CD4-positive, alpha-beta T cell treated with Interleukin-1 beta for 1 hour (primary cell): ENCODE measurements at places on chromosomes 2 and 18.

DNA sequence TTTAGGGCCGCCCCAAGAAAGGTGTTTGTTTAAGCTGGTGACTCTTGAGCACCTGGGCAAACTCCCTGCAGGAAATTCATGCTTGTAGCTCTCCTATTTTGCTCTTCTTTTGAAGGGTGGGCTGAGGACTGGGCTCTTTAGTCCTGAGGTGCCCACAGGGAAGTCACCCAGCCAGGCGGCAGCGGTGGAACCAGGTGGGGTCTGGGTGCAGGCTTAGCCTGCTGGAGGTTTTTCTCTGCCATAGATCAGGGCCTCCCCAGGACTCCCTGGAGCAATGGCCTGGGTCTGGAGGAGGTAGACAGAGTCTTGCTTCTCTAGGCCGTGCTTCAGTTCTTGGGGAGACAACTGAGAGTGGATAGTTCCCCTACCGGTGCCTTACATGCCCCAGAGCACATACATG, 99.9 kb downstream of the CLIP4 start:
- no peak for DNase-seq

GRCh38 chr2:109266998-109267854, 138.2 kb downstream of the SH3RF3 start:
- DNase-seq, result peak; percentile 17

GRCh38 chr2:176851889-176852483, 360.6 kb upstream of the HNRNPA3 start:
- no peak for DNase-seq

- no peak for DNase-seq
These were observed 408.7 kb downstream of the PIK3C3 start for GRCh38 chr18:42363446-42364441.

DNA sequence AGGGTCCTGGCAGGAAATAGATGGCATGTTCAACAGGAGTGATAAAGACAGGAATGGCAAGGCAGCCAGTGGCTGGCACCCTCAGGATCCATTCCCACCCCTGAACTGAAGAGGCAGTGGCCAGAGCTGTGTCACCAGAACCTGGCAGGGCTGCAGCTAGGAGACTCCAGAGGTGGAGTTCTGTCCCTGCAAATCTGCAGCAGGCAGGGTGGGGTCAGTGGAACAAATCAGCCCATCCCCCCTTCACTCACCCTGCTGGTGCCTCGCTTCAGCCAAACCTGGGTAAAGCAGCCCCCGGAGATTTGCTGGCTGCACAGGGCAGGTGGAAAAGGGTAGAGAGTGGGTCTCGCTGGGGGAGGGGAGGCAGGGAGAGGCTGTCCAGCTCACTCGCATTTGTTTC, 12.7 kb downstream of the INPP5D start:
- DNase-seq, result no peak

DNA sequence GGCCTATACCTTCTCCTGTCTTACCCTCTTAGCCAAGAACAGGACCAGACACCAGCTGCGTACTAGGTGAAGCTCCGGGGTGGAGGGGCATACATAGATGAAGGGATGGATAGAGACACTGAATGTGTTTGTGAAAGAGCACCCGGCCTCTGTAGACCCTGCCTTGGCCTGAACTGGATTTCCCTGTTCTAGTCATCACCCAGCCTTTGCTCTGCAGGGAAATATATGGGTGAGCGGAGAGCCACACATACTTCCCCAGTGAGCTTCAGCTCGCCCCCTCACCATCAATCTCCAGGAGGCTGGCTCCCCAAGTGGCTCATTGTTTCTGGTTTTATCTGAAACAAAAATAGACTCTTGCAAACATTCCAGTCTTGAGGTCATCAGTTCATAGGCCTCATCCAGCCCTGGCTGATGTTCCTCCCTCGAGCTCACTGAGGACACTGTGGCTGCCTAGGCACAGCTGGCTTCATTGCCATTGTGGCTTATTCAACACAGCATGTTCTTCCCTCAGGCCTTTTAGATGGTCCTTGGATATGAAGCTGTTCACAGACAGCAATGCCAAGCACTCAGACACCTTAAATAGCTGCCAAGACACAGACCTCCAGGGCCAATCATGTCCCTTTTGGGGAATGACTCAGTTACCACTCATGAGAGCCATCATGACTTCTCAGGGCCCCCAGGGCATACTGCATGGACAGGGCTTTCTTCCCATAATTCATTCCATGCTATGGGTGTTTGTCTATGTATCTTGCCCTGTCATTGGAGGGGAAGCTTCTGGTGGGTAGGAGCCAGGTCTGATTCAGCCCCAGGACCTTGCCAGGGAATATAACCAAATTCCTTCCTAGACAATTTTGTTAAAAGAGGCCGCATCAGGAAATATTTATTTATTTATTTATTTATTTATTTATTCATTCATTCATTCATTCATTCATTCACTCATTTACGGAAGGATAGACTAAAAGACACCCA, 82.4 kb downstream of the TTC32 start:
- no peak for DNase-seq

DNA sequence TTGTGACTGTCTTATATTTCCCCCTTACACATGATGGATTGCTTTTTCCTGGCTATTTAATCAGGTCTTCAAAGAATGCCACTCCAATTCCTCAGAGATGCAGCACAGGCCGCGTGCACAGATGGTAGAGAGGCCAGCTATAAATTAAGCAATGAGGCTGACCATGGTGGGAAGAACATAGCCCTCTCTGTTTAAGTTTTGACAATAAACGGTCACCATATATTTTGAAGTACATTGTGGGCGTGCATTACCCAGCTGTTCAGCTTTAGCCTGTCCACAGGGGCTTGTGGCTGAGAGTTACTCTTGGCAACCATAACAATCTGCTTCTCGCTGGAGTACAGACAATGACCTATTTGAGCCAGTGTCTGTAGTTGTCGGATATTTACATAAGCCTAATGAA, 730.8 kb downstream of the DCC start:
- no peak for DNase-seq

- no peak for DNase-seq
These were observed 42.3 kb downstream of the GULP1 start for GRCh38 chr2:188333751-188334524.

DNA sequence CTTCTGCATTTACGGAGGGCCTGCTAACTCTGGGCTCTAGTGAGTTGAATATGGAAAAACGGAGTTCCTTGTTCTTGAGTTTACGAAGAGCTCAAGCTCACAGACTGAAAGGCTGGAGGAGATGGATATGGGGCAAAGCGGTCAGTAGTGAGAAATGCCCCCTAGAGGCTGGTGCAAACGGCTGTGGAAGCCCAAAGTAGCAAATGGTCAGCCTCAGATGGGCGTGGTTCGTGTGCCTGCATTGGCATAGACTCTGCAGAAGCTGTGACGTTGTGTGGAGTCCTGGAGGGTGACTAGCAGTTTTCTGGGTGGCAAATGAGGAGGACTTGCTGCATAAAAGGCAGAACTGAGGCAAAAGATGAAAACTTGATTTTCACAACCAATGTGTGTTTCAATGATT, 93.6 kb upstream of the TWIST2 start:
- no peak for DNase-seq

DNA sequence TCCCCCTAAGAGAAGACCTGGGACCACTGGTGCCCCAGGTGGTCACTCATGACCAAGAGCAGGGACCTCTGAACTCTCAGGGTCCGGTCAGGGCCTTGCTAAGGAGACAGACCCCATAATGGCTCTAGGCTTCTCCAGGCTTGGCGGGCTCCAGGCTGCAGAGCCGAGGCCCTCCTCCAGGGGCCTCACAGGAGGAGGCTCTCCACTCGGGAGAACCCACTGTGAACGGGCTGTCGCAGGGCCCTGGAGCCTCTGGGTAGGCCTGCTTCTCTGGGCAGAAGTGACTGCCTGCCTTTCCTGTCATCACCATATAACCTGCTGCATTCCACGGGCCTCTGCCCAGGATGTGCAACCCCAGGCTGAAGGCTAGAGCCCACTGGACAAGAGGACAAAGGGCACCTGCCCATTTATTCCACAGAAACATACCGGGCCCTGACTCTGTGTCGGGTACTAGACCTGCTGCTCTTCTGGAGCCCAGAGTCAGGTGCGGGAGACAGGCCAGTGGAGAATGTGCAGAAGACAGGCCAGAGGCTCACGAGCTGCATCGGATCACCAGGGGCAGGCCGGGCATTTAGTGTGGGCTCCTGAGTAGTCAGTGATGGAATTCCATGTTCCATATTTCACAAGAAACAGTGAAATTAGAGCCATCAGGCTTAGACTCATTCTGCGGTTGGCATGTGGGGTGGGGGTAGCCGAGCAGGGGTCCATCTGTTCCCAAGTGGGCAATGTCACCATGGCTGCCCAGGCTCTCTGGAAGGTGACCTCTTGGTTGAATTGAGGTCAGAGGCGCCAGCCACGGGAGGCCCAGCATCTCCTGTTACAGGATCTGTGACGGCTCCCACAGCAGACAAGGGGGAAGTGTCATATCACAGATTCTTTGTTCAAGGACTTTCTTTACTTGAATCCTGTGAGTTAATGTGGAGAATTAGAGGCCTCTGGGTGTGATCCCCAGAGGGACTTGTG, 220.8 kb downstream of the SH3RF3 start:
- DNase-seq, result no peak

- DNase-seq, result no peak
These were observed 35.4 kb upstream of the REEP1 start for GRCh38 chr2:86372641-86373502.

DNA sequence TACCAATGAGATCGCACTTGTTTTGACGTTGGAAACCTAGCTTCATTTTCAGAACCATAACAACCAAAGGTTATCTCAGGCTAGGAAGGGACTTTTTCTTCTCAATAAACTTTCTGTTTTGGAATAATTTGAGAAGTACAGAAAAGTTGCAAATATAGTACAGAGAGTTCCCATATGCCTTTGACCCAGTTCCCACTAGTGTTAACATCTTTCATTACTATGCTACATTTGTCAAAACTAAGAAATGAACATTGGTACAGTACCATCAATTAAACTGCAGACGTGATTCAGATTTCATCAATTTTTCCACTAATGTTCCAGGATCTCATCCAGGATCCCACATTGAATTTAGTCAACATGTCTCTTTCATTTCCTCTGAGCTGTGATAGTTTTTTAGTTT, 111.6 kb downstream of the ATL2 start:
- DNase-seq, result no peak

DNA sequence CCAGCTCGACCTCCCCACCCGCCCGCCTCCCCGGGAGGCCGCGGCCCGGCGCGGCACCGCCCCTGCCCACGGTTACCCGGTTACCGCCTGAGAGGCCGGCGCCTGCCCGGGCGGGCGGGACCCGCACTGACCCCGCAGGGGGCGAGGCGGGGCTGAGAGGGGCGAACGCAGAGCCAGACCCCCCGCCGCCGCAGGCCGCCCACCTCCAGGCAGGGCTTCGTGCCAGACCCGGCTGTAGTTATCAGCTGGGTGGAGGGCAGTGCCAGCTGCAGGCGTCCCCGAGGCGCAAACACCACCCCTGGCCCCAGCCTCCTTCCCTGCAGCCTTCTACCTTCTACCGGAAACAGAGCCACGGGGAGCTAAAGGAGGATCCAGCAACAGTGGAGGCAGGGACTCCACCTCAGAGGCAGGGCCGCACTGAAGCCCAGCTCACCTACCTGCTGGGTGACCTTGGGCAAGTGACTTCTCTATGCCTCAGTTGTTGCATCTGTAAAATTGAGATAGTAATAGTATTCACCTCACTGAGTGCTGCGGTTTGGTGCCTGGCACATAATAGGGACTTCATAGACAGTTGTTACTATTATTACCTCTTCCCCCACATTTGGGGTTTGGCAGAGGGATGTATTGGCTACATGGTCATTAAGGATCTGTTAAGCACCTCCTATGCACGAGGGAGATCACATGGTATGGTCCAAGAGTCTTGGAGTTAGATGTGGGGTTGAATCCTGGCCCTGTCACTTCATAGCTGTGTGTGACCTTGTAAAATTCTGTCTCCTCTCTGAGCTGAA, 231.6 kb upstream of the SMAD2 start:
- DNase-seq, result no peak

DNA sequence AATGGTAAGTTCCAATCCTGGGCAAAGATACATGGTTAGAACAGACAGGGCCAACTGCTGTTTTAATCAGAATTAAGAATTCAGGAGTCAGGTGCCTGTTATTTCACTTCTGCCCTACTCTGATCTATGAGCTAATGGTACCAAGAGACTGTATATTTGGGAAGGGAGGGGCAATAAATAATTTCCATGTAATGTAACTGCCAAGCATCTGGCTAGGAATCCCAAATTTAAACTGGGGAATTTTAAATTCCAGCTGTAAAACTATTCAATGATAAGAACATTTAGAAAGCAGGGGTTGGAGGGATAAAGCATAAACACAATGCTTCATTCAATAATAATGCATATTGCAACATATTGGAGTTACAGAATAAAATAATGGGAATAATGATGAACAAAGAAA, 49.7 kb downstream of the SCN7A start:
- DNase-seq, result no peak

GRCh38 chr2:37365669-37366068, 21.2 kb downstream of the QPCT start:
- no peak for DNase-seq

DNA sequence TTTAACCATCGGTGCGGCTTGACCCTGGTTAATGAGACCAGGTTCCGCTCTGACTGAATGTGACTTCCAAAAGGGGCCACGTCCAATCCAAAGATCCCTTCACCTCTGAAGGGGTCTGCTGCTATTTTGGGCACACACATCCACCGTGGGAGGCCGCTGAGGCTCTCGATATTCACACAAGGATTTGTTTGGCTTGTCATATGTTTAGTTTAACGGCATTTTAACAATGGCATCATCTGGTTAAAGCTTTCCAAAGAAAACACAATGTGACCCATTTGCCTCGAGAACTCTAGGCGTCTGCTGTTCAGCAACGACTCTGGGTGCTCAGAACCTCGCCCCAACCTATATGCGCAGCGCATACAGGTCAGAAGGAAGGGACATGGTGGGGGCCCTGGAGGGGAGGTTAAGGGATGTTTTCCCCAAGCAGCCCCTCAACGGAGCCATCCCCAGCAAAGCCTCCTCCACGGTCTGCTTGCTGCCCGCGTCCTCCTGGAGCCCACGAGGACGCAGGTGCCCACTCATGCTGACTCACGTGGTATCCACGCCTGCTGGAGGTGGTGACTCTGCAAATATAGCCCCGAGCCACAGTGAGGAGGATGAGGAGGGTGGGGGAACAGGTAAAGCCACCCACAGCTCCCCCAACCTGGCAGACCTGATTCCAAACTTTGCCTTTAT, 260.3 kb downstream of the HDAC4 start:
- no peak for DNase-seq
